ENCODE measurements at places on chromosomes 5 and 9. TPM values are rescaled to one million over a fixed set of nuclear protein-coding genes. Genes with fewer than 3 reads are reported as not detected.

The AP3B1 gene
- 46.4 TPM for total RNA-seq

The SH3RF2 gene
- total RNA-seq = not detected

The CDC20B gene
- total RNA-seq = 0.10 TPM

The GARIN3 gene
- total RNA-seq = not detected

The SPINK13 gene
- total RNA-seq = 0.81 TPM

The SLC36A2 gene
- total RNA-seq = 0.05 TPM

The PLPPR1 gene
- 52.3 TPM for total RNA-seq

The PCDHGA5 gene
- total RNA-seq = 0.36 TPM

The SHLD3 gene
- 8.0 TPM for total RNA-seq

Data from motor neuron (in vitro differentiated cells).